HepG2 (cell line): ENCODE measurements at places on chromosomes 13 and 19. TPM values are rescaled to one million over a fixed set of nuclear protein-coding genes. Genes with fewer than 3 reads are reported as not detected.

MEIOSIN gene
- not detected in 2 replicates for total RNA-seq

LGALS14 gene
- not detected in 2 replicates for total RNA-seq

GRCh38 chr13:44760434-44760833 lies 184.3 kb upstream of the TSC22D1 start:
- no peak for DNase-seq
- no peaks in the 10 kb centered on the region for H3K27me3 ChIP-seq
- H3K27ac ChIP-seq = no peak overlapping the region
- H3K36me3 ChIP-seq = no peaks in the 10 kb centered on the region

DNA sequence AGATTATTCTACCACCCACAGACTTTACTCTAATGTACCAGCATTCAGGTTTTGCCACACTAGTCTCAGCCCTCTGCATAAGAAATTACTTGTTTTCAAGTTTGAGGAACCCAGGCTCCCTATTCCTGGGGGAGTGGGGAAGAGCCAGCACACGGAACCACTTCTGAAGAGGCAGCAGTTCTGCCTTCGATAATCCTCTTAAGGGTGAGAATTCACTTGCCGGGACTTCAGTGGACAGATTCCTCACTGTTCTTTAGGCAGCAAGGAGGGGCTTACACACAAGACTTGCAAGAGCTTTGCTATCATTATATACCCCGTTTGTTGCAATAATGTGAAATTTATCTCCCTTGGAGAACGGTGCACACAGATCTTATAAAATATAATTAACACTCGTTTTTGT lies 133.1 kb downstream of the ABCC4 start:
- H3K27ac ChIP-seq = no peak overlapping the region
- DNase-seq = no peak
- no peak overlapping the region for H3K4me3 ChIP-seq
- no peaks in the 10 kb centered on the region for H3K4me1 ChIP-seq
